ENCODE measurements at places on chromosomes 6 and 20. TPM values are rescaled to one million over a fixed set of nuclear protein-coding genes. Genes with fewer than 3 reads are reported as not detected.

The WFDC8 gene
- total RNA-seq, result not detected

- DNase-seq, result no peak
These were observed 111.2 kb downstream of the HAO1 start for GRCh38 chr20:7829031-7829430.

DNA sequence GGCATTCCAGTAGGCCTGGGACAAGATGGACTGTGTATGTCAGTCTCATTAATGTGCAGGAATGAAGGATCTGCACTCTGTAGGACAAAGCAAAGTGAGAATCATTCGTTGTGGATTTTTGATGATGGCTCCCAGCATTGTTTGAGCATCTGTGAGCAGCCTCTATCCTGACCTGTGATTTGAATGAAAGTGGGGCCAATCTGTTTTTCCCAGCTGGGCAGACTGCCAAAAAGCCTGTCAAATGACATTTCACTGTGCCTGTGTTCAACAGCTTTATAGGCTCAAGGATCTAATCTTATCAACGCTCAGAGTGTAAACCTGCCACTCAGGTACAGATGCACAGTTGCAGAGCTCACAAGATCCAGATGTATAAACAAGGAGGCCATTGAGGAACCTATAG lies 86.7 kb upstream of the SYNDIG1 start:
- no peak for DNase-seq

DNA sequence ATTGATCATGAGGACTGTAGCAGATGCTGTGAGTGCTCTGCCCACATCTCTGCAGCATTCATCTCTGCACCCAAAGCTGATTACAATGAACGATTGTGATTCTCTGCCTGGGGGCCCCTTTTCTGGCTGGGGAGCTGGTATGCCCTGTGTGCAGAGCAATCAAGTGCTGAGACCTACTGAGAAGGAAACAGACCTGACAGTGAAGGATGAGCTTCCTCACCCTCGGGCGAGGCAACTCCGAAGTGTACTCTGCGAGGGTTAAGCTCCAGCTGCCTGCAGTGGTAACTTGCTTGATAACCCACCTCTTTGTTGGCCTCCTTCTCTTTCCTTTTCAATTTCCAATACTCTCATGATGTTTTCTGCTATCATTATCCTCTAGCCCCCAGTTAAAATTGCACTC lies 289.7 kb upstream of the RNF24 start:
- no peak for DNase-seq

DNA sequence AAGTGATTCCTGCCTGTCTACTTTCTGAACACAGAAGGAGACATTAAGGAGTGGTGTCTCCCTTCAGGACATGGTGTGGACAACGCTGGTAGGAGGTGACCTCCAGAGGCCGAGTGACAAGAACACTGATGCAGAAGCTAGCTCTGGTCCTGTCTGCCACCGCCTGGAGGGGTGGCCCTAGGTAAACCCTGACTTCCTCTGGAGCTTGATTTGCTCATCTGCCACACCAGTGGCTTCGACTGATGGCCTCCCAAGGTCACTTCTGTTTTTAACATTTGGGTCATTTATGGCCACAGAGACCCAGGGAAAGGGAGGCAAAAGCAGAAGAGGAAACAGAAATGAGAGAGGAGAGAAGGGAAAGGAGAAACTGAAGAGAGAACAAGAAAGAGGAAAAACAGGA lies 49.4 kb upstream of the SLC22A23 start:
- DNase-seq, result no peak

DNA sequence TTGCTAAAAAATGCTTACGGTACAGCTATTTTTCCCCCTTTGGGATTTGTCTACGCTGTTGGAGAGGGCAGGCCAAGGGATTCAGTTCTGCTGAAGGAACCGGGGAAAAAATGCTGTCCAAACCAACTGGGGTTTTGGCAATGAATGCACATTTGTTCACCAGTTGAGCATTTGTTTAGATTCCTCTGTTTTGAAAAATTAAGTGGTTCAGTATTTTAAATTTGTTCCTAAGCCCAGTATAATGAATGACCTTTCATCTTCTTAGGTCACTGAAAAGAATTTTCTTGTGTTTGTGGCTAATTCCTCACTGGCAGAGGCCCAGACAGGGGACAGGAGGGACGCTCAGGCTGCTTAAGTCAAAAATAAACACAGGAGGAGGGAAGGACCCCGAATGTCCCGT lies 10.8 kb upstream of the EYA2 start:
- no peak for DNase-seq

DNA sequence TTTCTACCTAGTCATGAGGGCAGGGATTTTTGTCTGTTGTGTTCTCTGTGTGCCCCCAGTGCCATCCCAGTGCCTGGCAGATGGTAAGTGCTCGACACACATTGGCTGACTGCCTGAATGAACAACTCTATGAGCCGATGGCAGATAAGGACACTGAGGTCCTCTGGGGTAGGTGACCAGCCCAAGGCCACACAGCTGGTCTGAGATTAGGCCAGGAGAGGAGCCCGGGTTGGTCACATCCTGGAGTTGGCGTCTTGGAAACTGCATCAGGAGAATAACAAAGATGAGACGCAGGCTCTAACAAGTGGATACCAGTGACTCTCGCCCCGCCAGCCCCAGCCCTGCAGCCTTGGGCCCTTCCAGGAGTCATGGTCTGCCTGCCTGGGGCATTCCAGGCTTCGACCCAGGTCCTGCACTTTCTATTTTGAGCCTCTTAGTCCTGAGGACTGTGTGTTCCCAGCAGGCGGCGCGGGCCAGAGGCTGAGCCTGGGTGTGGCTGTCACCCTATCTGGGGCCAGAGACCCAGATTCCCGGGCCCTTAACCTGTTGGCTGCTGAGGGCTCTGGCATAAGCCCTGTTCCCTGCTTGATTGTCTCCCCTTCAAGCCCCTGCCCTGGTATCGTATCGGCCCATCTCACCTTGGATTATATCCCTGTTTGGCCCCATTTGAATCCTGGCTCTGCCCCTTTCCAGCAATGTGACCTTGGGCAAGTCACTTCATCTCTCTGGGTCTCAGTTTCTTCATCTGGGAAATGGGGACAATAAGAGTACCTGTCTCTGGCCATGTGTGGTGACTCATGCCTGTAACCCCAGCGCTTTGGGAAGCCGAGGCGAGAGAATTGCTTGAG lies 88.3 kb downstream of the CEBPB start:
- peak; percentile 84 for DNase-seq

DNA sequence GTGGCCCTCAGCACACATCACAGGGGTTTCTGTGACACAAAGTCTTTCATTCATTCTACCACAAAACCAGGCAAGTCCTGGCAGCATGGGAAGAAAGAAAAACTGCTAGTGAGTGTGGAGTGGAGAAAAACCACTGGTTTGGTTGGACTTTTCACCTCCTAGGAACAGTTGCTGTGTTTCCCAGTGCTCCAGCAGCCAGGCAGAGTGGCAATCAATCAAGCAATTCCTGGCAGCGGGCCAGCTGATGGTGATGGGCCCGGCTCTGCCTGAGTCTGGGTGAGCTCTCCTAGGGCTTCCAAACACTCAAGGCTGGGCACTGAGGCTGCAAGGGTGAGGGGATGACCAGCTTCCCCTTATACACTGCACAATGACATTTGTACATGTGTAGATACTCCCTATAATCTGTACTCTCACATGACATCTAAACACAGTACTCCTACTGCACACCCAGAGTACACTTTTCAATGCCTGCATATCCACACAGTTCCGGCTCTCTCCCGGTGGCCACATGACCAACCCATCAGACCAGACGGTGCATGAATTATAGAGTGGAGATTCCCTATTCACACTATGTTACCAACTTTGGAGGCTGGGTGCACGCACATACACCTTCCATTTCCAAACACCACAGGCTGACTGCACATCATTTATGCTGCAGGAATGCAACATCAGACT lies 156.6 kb downstream of the UNC5CL start:
- no peak for DNase-seq

The PAX1 gene
- 0.06 TPM for total RNA-seq

The SAMD5 gene
- 4.7 TPM for total RNA-seq

- DNase-seq, result no peak
These were observed 426.9 kb upstream of the JARID2 start for GRCh38 chr6:14819001-14819400.

DNA sequence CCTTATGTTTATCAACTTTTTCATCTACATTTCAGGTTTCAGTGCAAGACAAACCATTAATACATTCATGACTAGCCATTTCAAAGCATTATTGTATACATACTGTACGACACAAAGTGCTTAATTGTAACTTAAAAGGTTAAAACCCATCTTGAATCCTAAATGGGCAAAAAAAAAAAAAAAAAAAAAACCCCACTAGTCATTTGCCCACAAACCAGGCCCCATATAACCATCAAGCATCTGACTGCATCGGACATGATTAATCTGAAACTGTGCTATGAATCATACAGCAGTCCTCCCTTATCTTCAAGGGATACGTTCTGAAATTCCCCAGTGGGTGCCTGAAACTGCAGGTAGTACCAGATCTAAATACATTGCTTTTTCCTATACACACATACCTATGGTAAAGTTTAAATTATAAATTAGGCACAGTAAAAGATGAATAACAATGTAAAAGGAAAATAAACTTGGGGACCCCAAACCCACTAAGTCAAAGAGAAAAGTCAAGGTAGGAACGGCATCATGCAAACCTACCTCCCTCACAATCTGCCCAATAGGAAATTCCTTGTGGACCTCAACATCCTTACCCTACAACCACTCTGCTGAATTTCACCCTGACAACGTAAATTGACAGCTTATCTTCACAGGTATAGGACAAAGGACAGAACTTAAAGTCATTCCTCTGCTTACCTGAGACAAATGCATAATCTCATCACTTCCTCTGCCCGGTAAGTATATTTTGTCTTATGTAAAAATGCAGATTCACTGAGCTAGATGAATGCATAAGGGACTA lies 14.3 kb downstream of the B4GALT5 start:
- DNase-seq, result no peak

The RFX6 gene
- 0.25 TPM for total RNA-seq

The LTB gene
- total RNA-seq, result 3.4 TPM

The MYB gene
- total RNA-seq, result 56.3 TPM

The RAET1L gene
- not detected for total RNA-seq

- DNase-seq, result no peak
These were observed 411.5 kb downstream of the PKHD1 start for GRCh38 chr6:51675922-51676275.

The RAMACL gene
- total RNA-seq, result 0.66 TPM

- no peak for DNase-seq
These were observed 887.1 kb downstream of the TFAP2A start for GRCh38 chr6:9527679-9528286.

The MAP1LC3A gene
- total RNA-seq, result 61.6 TPM

GRCh38 chr6:37030599-37030998 lies 25.1 kb downstream of the FGD2 start:
- no peak for DNase-seq

- no peak for DNase-seq
These were observed 22.9 kb downstream of the FAM110A start for GRCh38 chr20:856361-856775.

The ECT2L gene
- not detected for total RNA-seq

GRCh38 chr6:53962646-53963045 lies 148.6 kb upstream of the MLIP start:
- no peak for DNase-seq

GRCh38 chr6:3850451-3851203 lies 1.5 kb downstream of the FAM50B start:
- no peak for DNase-seq

- DNase-seq, result no peak
These were observed 194.1 kb upstream of the ARID1B start for GRCh38 chr6:156583083-156583482.

DNA sequence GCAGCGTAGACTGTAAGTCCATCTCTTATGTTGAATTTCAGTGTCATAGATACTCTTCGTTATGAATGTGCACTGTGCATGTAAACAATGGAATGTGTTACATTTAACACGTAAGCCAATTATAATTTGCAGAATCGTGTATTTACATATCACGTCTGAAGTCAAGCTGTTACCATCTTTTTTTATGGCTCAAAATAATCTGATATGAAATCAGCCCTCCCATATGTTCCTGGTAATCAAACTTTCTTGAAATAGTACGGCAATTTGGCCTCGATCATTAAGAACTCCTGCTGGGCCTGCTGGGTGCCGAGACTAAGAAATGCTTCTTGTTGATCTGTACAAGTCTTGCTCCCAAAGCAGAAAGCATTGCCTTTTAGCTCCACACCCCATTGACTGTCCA lies 89.6 kb upstream of the DOK5 start:
- DNase-seq, result no peak

The SIGLEC1 gene
- total RNA-seq, result 12.2 TPM

DNA sequence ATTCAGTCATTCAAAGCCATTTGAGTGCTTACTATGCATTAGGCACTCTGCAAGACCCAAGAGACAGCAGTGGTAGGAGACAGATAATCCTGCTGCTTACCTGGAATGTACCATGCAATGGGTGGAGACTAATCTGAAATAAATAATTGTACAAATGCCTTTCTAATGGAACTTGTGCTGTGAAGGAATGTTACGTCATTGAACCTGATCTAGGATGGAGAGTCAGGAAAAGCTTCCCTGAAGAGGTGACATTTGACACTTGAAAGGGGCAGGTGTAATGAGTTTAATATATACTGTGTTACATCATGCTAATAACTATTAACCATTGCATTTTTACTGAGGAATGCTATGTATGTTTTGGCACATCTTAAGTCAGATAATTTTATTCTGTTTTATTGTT lies 491.0 kb upstream of the FLRT3 start:
- no peak for DNase-seq

The TFAP2A gene
- 0.53 TPM for total RNA-seq

DNA sequence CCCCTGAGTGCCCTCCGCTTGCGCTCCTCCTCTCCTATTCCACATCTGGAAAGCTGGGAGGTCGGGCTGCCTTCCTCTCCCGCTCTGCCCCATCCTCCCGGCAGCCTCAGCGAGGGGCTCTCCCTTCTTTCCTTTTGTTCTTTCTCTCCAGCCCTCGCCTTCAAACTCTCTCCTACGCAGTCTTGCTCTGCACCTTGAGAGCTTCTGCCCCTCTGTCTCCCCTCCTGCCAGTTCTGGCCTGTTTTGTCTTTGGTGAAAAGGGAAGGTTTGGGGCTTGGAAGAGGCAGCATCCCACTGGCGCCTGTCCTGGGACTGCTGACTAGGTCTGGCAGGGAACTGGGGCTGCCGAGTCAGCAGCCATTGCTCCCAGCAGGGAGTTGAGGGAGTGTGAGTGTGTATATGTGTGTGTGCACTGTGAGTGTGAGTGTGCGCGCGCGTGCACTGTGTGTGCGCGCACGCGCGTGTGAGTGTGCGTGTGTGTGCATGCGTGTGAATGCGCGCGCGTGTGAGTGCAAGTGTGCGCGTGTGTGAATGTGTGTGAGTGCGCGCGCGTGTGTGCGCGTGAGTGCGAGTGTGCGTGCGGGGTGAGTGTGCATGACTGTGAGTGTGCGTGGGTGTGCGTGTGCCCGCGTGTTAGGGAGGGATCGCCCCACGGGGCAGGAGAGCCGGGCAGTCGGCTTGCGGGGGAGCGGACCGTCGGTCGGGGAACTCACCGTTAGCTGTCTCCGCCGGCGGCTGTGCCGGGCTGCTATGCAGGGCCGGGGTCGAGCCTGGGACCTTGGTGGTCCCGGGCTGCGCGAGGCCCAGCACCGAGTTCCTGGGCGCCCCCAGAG lies 523 bp downstream of the CPXM1 start:
- no peak for DNase-seq

- DNase-seq, result no peak
These were observed 10.3 kb downstream of the RIN2 start for GRCh38 chr20:19768325-19768842.

The BANF2 gene
- not detected for total RNA-seq

- no peak for DNase-seq
These were observed 32.4 kb upstream of the TCP11 start for GRCh38 chr6:35173427-35174087.

GRCh38 chr20:18057101-18057993 lies at the start of gene OVOL2:
OVOL2 (minus strand) TSS chr20:18057916; CDS start chr20:18057634, 282 bp downstream.
- peak; percentile 92 for DNase-seq

The HUS1B gene
- total RNA-seq, result 1.3 TPM

GRCh38 chr6:5078121-5078669 lies 6.9 kb upstream of the PPP1R3G start:
- DNase-seq, result no peak

The SRMS gene
- 0.25 TPM for total RNA-seq
